ENCODE measurements at places on chromosomes 3 and 15.

- no peak for DNase-seq
These were observed 93.6 kb downstream of the APBA2 start for GRCh38 chr15:28979208-28979841.

DNA sequence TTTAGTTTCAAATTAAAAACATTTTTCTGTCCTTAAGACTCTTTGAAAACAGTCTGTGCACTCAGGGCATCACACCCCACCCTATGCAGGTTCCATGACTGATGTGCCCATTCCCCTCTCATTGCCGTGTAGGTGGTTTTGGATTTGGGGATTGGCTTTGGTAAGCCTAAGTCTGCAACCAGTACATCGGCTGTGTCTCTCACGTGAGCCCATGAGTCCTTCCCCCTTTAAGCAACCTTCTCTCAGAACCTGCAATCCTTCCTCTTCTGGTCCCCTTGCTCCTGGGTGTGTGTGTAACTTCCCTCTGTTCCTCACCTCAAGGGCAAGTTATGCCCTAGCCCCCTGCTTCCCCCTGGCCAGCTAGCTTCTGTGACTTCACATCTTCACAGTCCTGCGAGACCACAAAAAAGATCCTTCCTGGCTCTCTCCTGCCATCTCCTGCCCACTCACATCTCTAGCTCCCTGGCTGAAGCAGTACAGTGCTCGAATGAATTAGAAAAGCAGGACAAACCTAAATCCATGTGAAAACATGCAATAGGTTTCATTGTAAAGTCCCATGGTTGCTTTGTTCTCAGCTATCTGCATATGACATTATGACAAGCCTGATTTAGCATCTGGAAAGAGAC is 126.7 kb downstream of the UACA start:
- DNase-seq: peak; percentile 8

GRCh38 chr3:121970047-121970446 is 52.0 kb downstream of the ILDR1 start:
- no peak for DNase-seq

GRCh38 chr3:60551455-60552209 is 699.6 kb downstream of the FHIT start:
- DNase-seq: no peak

GRCh38 chr15:85116494-85116893 is 134.8 kb downstream of the PDE8A start:
- no peak for DNase-seq

DNA sequence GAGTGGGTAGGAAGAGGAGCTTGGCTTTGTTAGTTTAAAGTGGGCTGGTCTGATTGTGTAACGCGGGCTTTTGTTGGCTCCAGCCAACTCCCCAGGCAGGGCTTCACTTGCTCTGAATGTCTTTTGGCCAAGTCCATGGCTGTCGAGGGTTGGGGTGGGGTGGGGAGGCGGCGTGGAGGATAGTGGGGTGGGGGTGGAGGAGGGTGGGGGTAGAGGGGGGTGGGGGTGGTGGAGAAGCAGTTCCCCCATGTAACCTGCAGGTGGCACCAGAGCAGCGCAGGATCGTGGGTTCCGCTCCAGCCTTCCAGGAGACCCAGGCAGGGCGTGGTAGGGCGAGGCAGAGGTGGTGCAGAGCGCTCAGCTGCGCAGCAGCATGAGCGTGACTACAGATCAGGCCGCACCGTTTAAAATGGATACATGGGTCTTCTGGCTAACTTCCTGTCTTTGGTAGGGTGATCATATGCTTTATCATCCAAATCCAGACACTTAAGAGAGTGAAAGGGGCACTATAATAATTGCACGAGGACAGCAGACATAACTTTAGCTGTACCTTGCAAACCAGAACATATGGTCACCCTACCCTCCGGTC is 28.3 kb downstream of the GOLGA6A start:
- peak; percentile 52 for DNase-seq

DNA sequence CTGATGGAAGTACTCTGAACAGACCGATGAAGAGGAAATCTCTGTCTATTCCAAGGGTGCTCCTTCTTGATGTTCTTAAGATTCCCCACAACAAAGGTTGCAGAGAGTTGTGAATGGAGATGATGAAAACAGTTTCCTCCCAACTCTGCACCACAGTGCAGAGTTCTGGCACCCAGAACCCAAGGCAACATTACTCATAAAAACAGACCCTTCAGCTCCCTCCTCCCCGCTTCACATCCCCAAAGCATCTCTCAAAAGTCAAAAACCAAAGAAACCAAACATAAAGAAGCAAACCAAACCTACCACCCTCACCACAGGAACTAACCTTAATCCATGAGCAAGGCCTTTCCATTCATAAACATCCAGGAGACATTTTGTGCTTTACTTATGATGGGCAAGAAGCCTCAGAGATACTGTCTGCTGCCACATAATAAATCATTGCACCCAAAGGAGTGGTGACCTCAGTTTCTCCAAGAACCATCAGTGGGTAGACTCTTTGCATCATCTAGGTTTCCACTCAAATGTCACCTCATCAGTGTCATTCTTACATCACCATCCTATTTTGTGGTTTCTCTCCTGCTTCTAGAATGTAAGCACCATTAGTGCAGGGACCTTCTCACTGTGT is 13.2 kb downstream of the PCOLCE2 start:
- no peak for DNase-seq

DNA sequence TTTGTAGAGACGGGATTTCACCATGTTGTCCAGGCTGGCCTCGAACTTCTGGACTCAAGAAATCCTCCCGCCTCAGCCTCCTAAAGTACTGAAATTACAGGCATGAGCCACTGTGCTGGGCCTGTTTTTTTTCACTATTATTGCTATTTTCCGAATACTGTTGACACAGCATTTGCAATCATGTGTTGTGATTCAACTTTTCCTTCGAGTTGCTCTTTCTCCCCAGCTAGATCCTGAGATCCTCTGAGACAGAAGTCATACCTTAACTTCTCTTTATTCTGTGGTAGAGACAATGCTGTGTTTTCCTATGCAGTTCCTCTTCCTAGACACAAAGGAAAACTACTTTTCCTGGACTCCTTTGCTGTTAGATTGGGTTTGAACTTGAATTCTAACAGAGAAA is 46.4 kb upstream of the USP3 start:
- DNase-seq: no peak

GRCh38 chr3:39388741-39389248 is 5.6 kb downstream of the SLC25A38 start:
- DNase-seq: no peak

GRCh38 chr3:27094721-27095120 is 274.5 kb downstream of the NEK10 start:
- no peak for DNase-seq

DNA sequence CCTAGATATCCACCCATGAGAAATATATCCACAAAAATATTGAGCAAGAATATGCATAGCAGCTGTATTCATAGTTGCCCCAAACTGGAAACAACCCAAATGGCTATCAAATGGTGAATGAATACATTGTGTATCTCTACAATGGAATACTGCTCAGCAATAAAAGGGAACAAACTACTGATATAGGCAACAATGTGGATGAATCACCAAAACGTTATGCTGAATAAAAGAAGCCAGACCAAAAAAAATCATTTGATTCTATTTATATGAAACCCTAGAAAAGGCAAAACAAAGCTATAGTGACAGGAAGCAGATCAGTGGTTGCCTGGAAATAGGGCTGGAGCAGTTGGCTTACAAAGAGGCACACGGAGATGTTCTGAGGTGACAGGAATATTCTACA is 15.5 kb upstream of the CMTM7 start:
- no peak for DNase-seq

DNA sequence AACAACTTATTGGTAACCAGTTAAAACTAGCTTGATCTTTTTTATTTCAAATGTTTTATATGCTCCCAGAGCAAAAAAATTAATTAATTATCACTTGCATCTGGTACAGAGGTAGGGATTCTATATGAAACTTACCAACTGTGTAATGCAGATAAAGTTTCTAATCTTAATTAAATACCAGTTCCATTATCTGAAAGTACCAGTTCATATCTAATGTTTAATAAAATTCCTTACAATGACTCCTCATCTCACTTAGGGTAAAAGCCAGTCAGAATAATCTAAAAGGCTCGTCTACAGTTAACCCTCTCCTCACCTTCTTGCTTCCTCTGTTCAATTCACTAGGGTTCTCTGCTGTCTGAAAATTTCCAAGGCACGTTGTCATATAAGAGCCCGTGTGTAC is 384.8 kb downstream of the RBMS3 start:
- no peak for DNase-seq

DNA sequence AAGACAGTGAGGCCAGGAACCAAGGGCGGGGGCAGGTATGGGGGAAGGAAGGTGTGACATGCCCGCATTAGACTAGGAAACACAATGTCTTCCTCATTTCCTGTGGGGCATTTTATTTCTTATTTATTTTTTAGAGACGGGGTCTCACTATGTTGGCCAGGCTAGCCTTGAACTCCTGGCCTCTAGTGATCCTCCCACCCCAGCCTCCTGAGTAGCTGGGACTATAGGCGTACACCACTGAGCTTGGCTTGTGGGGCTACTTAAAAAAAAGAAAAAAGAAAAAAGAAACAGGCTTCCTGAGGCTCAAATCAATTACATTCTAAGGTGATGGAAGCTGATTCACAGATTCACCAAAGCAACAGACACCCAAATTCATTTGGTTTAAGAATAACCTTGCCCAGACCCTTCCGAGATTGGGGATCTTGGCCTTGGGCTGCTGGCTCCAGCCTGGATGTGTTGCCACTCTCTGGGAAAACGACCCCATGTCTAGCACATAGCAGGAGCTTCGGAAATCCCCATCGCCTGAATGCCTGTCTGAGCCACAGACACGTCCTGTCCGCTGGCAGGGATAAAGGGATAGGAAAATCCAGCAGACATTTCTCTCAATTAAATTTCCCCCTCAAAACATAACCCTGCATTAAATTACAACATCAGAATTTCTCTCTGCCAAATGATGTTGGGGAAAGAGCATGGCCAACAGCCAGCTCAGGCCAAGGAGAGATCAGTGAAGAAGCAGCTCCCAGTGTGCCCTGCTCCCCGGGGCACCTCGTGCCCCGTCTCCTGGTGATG is 13.0 kb downstream of the CPN2 start:
- DNase-seq: no peak

DNA sequence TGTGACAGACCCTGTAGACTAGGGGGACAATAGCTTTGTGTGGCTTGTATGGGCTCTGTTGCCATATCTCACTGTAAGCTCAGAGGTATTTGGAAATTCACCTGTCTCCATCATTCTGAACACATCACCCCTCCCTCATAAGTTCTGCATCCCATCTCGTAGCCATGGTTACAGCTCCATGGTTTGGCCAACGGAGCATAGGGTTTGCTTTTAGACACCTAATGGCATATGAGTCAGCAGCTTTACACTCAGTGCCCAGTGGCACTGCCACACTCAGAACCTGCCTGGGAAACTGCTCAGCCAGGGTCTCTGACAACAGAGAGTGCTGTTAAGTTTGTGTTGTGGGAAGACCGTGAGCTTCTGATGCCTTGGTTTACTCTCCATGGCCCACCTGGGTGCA is 67.3 kb downstream of the CCK start:
- no peak for DNase-seq

- no peak for DNase-seq
These were observed 51.6 kb downstream of the WNT5A start for GRCh38 chr3:55435491-55435890.

GRCh38 chr3:128001576-128001975 is 50.7 kb upstream of the SEC61A1 start:
- DNase-seq: no peak

DNA sequence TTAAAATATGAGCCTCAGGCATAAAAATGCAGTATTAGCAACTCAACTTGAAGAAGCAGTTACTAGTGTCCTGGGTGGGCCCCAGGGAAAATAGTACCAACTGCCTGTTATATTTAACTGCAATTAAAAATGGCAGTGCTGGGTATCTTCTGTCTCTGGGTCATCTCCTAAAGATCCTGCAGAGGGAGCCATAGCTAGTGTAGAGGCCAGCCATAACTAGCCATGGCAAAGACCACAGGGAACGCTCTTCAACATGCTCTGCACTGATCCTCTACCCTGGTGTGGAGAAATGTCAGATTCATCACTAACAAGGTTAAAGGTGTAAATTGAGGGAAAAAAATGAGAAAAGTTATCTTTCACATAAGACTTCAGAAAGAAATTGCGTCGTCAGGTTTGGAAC is 181.3 kb downstream of the SNRPN start:
- peak; percentile 19 for DNase-seq

DNA sequence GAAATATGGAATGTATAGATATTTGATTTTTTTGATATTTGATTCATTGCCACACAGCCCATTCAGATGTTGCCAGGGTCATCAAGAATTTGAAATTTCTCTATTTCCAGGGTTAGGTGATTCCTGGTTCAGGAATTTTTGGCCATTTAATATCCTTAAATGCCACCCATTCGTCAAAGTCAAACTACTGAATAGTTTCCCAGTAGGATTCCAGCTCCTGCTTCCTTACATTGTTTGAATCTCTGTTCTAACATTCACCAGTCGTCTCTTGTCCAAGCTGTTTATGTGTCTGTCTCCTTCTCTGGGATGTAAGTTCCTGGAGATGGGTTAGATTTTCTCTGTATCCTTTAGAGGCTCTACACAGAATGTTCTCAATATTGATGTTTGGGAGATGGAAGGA is 124.9 kb upstream of the TLE3 start:
- no peak for DNase-seq

DNA sequence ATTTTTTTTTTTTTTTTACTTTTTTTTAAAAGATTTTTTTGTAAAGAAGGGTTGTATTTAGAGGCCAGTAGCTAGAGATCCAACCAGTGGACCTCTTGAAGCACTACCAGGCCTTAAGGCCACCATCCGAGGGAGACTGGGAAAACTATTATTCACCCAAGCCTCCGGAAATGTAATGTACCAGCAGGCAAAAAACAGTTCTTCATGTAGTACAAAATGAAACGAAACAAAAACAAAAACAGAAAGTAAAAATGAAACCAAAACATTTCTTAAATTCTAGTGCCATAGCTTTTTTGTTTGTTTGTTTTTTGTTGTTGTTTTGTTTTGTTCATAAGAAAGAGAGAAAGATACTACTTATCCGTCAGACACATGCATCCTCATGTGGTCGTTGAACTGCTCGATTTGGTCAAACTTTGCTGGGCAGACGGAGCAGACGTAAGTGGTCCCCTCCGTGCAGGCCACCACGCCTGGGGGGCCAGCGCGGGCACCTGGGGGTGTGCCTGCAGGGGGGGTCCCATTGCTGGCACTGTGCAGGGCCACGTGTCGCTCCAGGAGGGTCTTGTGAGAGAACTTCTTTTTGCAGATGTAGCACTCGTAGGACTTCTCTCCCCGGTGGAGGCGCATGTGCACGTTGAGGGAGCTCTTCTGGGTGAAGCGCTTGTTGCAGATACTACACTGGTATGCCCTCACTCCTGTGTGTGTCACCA is 45.0 kb downstream of the TIGIT start:
- no peak for DNase-seq

DNA sequence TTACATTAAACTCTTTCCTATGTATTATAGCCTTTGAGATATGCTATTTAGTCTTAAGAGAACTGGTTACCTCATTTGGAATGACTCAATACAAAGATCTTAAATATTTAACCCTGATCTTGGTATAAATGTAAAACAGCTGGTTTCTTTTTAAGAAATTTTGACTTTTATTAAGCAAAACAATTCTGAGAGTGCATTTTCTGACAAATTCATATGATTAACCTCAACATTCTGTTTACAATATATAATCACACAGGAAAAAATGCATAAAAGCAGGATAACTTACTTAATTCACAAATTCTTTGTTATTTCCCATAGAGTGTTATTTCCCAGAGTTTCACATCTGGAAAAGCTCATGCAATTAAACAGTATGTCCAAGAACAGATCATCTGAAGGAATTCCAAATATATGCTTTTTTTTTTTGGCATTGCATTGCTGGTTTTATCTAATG is 400.4 kb upstream of the THBS1 start:
- DNase-seq: no peak

All from ACHN (cell line).